Activated naive CD4-positive, alpha-beta T cell treated with anti-CD3 and anti-CD28 coated beads, Interleukin-2, amount 50 U/mL, for 72 hours (primary cell): ENCODE measurements at places on chromosomes 3 and 15.

DNA sequence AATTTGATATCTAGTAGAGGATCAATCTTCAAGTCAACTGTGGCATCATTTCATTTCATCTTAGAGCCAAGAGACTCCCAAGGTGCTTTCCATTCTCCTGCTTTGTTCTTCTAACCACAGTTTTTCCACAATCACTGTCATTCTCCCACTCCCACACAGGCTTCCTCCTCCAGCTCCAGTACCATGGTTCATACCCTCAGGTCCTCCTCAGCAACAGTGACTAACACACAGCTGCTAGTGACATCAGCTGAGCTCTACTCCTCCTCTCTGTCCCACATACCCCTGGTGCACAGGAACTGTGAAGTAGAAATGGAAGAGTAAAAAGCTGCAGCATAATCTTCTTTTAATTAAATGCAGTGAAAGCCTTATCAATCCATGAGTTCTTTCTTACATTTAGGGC, 200.2 kb upstream of the DPH6 start:
- no peak for DNase-seq

DNA sequence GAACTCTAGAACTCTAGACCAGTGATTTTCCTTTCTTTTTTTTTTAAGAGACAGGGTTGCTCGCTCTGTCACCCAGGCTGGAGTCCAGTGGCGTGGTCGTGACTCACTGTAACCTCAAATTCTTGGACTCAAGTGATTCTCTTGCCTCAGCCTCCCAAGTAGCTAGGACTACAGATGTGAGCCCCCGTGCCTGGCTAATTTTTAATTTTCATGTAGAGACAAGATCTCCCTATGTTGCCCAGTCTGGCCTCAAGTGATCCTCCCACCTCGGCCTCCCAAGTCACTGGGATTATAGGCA, 359.6 kb downstream of the SHQ1 start:
- no peak for DNase-seq

DNA sequence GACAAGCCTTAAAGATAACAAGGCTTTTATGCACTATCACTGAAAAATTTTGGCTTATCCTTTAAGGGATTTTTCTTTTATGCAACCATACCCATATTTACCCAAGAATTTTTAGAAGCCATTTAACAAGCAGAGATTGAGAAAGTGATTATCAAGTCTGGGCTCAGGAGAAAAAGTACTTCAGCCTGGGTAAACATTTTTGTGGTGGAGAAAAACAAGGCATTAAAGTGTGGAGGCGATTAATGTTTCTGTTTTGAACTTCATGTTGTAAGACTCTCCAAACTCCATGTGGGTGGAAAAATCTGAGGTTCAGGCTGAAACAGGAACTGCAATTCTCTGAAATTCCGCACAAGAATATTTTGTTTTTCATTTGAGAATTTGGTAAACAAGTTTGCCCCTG, 260.4 kb upstream of the KCNMB2 start:
- no peak for DNase-seq

DNA sequence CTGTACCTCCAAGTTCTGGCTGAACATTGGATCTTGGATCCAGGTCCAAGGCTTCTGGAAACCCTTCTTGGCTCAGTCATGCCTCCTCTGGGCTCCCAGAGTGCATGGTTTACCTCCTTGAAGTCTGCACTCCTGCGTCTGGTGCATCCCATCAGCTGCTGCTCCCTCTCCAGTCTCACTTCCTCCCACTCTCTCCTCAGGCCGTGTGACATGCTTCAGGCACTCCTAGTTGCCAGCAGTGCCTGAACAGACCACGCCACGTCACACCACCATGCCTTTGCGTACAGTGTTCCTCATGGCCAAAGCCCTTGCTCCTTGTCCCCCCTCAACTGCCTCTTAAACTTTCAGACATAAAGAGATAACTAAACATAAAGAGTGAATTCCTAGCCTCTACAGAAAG, 5.7 kb downstream of the GPR27 start:
- DNase-seq, result no peak

GRCh38 chr3:141253326-141253725, 21.7 kb downstream of the PXYLP1 start:
- DNase-seq, result no peak

DNA sequence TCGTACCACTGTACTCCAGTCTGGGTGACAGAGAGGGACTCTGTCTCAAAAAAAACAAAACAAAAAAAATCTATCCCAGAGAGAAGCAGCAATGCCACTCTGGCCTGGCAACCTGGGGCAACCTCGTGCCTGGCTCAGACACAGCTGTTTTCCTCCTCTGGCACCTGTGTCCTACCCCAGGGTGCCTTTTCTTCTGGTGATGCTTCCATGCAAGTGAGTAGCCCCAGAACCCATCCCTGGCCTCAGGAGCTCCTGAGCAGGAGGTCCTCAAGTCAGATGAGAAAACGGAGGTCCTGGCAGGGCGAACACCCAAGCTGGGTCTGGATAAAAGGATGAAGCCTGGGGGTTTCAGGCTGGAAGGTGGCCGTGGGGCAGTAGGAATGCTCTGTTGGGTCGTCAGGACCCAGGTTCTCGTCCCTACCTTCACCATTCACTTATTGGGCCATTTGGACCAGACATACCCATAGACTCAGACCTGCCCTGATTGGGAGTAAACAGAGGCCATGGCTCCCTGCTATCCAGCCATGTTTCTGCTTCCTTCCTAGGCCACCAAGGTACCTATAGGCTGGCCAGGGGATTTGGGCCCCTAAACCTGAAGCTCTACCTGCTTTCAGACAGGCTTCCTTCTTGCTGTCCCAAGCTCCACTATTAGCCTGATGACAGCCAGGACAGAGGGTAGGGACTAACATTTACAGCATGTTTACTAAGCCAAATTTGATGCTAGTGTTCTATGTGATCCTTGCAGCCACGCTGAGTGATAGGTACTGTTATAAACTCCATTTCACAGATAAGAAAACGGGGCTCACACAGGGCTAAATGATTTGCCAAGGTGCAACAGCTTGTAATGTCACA, 102.2 kb downstream of the DAPK2 start:
- DNase-seq, result no peak

DNA sequence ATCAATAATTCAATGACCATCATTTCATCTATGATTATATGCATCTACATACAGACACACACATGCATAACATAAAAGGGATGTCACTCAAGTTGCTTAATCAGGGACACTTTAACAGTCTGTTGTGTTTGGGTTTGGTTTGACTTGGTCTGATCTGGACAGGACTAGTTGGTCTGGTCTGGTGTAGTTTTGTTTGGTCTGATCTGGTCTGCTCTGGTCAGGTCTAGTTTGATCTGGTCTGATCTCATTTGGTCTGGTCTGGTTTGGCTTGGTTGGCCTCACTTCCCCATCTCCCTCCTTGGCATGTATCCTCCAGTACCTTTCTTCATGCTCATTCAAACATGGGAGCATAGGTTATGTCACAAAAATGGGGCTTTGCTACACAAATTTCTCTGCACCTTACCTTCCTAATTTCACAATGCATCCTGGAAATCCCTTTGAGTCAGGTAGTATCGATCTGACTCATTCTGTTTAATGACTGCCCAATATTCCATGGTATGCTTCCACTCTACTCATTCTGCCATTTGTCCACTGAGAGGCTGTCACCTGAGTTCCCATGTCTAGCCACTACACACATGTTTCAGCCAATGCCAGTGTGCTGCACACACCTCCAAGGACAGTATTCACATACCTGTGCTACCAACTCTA, 73.0 kb upstream of the TPM1 start:
- no peak for DNase-seq

GRCh38 chr3:156834435-156834834, 8.3 kb downstream of the LEKR1 start:
- no peak for DNase-seq

DNA sequence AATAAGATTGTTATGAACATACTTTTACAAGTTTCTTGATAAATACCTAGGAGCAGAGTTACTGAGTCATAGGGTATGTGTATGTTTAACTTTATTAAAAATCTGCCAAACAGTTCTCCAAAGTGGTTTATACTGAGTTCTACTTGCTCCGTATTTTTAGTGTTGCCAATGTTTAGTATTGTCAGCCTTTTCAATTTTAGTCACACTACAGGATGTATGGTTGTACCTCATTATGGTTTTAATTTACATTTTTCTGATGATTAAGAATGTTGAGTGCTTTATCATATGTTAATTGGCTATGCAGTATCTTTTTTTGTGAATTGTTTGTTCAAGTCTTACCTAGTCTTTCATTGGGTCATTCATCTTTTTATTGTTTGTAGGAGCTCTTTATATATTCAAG, 4.3 kb downstream of the TMOD3 start:
- DNase-seq, result no peak

DNA sequence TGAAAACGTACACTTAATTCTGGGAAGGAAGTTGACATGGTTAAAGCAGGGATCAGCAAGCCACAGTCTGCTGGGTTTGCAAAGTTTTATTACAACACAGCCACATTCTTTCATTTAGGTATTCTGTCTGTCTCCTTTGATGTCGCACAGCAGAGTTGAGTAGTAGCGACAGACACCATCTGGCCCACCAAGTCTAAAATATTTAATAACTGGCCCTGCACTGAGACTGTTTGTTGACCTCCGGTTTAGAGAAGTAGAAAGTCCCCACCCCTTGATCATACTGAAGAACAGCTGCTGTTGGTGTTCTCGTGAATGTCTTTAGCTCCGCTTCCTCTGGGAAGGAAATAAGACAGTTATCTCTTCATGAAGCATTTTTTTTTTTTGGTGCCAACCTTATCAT, 66.2 kb downstream of the MCTP2 start:
- DNase-seq, result no peak

DNA sequence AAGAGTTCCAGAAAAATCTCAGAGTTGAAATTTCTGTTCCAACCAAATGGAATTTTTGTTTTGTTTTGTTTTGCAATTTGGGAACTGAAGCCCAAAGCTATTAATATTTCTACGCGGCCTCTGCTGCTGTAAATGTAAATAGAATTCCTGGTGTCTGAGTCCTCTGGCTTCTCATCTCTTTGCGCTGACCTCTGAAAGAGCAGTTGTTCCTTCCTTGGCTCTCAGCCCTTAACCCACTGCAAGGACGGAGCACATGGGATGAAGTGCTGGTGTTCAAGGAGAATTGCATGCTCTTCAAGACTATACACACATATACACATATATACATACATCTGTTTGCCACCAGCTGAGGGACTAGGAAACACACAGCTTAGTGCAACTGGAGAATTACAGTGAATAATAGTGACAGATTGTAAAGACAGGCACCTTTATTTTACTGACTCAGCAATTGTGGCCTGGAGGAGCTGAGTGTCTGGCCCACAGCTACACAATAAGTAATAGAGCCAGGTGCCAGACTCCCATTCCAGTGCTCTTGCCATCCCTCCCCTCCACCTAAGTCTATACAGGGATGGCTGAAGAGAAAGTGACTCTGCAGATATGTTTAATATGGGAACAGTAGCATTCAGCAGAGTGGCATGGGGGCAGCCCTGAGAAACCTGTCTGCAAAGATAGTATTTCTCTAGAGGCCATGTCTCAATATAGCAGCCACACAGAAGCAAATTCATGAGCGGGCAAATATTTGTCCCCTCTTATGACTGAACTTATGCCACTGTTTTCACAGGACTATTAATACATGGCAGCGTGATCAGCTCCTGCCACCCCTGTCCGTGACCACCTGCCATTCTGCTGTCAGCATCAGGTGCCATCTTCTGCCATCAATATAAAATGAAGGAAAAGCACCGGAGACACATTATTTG, 42.3 kb downstream of the NEK10 start:
- no peak for DNase-seq

GRCh38 chr15:68469162-68470048, 37.4 kb upstream of the ITGA11 start:
- no peak for DNase-seq

GRCh38 chr15:85452436-85452835, 72.0 kb downstream of the AKAP13 start:
- DNase-seq, result no peak

DNA sequence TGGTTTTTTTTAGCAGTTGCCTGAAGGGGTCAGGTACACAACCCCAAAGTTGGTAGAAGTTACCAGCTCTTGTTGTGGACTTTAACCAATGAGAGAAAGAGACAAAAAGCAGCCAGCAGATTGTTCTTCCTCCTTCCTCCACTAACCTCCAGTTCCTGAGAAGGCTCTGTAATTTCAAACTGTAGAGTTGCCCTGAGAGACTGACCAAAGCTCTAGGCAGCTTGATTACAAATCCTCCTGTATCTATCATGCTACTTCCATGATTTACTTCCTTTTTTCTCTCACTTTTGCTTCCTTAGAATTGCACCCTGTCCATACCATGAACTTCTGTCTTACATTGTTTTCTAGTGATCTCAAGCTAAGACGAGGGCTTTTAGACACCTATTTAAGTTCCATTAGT, 29.2 kb downstream of the NSUN3 start:
- no peak for DNase-seq

DNA sequence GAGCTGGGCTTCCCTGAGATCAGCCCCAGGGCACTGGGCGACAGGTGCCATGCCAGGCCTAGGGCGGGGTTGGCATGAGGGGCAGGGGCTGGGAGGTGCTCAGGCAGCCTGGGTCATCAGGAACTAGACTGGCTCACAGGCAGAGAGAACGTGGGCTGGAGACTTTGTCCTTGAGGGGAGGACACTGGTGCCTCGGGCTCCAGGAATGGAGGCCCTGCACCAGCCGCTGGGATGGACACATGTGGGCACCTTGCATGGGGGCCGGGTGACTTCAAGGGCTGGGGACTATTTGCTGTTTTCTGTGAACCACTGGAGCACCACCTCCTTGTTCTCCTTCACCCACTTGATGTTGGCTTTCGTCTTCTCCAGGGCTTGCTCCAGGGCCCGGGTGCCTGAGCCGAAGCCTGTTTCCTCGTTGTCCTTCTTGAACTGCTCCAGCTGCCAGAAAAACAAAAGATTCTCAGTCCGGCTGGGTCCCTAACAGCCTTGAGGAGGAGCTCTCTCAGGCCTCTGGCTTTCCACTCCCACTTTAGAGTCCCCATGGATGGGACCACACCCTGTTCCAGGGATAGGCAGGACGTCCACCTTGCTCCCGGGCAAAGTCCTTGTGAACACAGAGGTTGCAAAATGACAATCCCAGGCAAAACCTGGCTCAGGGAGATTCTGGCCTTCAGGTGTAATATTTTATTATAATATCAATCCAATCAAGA, 9.1 kb downstream of the MESP2 start:
- no peak for DNase-seq

DNA sequence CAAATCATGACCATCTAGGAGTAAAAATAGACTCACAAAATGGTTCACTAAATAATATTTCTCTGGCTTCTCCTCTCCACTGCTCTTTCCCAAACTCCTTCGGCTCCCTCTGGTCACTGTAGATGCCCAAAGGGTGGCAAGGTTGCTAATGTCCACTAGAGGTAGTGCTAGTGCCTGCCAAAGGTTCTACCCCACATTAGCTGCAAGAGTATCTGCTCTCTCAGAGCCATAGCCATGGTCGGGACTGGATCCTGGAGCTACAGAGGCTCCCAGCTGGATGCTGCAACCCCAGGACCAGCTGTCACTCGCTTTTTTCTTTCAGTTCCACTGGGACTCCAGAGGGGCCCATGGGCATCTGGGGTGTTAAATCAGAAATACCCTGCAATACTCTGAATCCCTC, 8.5 kb downstream of the HTR3D start:
- DNase-seq, result no peak

- no peak for DNase-seq
Measured at GRCh38 chr3:142990721-142991120, 10.6 kb upstream of the U2SURP start.

GRCh38 chr15:31472636-31473384, 146.2 kb downstream of the KLF13 start:
- DNase-seq, result no peak

- DNase-seq, result no peak
Measured at GRCh38 chr3:13623101-13623654, 74.3 kb downstream of the FBLN2 start.

GRCh38 chr3:195717852-195718476, 2.8 kb upstream of the MUC20 start:
- DNase-seq, result no peak
